ENCODE measurements at places on chromosomes 13 and 19. TPM values are rescaled to one million over a fixed set of nuclear protein-coding genes. Genes with fewer than 3 reads are reported as not detected.

DNA sequence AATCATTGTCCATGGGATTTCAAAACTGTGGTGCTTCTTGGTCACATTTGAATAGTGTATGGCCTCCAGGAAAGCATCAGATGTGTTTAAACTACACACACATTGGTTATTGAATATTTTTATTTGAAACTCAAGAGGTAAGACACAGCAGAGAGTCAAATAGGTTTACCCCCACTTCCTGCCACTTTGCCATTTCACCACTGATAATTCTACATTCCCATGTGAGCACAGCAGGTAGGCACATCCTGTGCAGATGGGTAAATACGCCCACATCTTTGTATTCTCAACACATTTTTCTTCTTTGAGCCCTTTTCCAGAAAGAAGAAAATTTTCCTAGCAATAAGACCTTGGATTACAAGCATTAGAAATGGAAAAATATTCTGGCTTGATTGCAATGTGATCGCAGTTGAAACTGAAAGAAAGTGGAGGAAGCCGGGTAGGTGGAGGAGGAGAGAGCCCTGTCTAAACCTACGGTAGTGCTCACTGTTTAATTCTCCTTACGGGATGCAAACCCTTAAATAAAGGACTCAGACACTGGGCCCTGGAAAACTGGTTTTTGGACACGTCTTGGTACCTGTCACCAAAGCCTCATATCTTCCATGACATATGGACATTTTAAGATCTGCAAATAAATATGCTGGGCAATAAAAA is 167.7 kb downstream of the COG6 start:
- no peak for DNase-seq

Gene LGALS14
- total RNA-seq, result not detected

DNA sequence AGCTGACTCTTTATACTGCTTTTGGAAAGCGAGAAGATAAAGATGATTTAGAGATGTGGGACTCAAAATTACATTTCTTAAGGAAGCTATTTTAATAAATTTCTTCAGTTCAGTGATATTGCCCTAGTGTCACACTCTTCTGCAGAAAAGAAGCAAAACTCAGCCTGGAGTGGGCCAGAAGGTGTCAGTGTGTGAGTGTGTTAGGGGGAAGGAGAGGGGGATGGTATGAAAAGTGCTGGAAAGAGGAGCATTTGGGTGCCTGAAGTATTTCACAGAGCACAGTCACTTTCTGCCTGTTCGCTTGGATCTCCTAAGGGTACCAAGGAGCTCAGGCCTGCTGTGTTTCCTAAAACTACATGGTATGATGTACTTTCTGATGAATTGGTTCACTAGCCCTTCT is 84.5 kb upstream of the FRY start:
- no peak for DNase-seq

Gene ATF5
- total RNA-seq, result 16.6 TPM

Gene OR7D2
- not detected for total RNA-seq

DNA sequence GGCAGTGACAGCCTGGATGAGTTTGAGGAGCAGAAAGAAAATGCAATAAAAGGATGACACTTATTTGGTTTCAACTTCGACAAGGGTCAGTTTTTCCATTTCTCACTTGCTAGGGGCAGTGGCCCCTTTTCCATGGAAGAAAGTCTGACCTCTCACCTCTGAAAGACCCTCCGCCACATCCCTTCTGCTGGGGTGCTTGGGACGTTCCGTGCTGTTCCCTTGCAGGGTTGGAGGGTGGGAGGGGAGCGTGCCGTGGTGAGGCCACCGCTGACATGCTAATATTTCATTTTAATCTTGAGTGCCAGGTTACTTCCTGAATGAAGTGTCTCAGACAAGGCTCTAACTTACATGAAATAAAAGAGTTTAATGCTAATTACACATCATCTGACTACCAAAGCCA is 5.2 kb upstream of the ZNF536 start:
- DNase-seq, result no peak

GRCh38 chr19:31252441-31252840 is 96.8 kb downstream of the TSHZ3 start:
- DNase-seq, result no peak

Gene ITGBL1
- 11.6 TPM for total RNA-seq

Gene CGB2
- not detected for total RNA-seq

DNA sequence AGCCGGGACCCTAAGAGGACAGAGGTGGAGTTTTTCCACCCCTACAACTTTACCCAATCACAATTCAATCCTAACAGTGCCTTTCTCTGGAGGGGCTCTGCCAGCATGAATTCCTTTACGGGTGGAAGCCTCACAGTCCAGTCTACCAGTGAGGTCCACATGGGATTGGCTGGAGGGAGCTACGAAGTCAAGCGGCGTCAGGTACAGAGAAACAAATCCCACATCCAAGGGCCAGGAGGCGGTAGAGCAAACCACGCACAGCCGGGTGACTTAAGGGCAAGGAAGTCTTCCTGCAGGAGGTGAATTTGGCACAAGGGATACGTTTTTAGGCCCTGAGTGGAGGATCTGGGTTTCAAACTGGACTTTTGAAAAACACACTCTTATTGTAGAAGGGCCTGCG is 199.6 kb downstream of the UQCRFS1 start:
- no peak for DNase-seq

DNA sequence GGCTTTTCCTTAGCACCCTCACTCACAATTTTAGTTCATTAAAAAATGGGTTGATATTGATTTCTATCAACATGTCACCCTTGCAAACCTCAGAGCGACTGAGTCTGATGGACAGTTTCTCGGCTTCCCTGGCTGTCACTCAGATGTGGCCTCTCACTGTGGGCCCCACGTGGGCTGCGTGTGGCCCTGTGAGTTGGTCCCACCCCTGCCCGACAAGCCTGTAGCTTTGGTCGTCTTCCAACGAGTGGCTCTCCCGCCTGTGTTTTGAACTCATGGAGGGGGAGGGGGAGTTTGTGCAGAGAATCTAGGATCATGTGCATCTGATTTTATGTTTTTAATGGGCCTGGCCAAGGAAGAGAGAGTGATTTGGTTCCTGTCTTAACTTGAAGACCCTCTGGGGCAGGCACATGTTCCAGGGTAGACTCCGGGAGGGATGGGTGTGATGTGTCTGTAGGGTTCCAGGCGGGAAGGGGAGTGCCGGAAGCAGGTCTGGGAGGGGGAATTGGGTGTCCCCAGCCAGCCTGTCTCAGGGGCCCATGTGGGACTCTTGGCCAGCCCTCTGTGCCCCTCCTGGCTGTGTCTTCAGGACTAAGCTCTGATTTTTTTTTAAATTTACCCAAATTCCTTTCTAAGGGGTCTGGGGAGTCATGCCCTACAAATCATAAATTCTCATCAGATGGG is 18.9 kb downstream of the ATP11A start:
- DNase-seq, result no peak

Gene KLK1
- not detected for total RNA-seq

Gene PSG7
- not detected for total RNA-seq

GRCh38 chr13:21871919-21872318 is 201.0 kb downstream of the FGF9 start:
- DNase-seq, result no peak

DNA sequence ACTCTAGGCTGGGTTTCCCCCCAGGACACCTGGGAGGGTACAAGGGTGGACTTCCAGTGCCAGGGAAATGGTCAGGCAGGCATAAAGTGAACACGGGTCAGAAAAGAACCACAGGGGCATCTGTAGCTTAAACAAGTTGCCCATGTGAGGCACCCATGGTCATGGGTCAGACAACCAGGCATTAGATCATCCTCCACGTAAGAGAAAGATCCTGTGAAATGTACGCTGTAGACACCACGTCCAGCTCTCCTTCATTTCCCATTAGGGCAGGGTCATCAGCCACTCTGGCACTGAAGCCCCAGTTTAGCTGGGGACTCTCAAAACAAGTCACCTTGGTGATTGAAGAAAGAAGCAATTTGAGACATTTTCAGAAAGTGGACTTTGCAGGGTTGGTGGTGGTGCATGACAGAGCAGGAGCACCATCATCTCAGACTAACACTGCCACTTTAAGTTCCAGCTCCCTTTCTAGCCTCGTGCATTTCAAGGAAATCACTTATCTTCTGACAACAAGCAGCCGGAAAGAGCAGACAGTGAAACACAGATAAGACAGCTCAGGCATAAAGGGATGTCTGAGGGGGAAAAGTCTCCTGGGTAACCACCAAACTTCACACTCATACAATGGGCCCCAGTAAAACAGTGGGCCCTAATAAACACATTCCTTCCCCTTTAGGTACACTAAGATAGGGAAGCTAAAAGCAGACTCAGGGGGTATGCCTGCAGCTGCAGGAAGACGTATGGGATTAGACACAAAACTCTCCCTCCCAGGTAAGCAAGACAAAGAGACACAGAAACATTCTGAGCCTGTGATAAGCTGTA is 16.1 kb upstream of the SIGLEC6 start:
- no peak for DNase-seq

GRCh38 chr13:72864142-72865011 is 82.4 kb downstream of the PIBF1 start:
- DNase-seq, result no peak

GRCh38 chr19:57192077-57192420 is 749 bp downstream of the ZNF264 start:
- DNase-seq, result no peak

Gene FSD1
- not detected for total RNA-seq

DNA sequence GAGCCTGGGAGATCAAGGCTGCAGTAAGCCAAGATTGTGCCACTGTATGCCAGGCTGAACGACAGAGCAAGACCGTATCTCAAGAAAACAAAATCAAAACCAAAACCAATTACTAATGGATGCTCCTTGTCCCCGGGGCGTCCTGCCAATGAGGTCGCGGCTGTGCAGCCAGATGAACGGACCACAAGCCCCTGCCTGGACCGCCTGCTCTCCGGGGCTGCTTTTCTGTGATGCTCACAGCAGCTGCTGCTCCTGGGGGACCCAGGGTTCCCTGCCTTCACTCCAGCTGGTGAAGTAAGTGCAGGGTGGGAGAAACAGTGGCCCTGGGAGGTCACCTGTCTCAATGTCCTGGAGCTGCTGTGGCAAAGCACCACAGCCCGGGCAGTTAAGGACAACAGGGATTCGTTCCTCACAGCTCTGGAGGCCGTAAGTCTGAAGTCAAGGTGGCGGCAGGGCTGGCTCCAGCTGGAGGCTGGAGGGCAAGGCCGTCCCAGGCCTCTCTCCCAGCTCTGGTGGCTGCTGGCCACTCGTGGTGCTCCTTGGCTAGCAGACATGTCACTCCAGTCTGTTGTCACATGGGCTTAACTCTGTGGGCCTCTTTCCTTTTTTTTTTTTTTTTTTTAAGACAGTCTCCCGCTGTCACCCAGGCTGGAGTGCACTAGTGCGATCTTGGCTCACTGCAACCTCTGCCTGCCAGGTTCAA is 10.1 kb downstream of the COPE start:
- no peak for DNase-seq

Gene GNG7
- 19.8 TPM for total RNA-seq

Measured in left cardiac atrium (tissue), 4 donors.